ENCODE measurements at places on chromosomes 13 and 19.

DNA sequence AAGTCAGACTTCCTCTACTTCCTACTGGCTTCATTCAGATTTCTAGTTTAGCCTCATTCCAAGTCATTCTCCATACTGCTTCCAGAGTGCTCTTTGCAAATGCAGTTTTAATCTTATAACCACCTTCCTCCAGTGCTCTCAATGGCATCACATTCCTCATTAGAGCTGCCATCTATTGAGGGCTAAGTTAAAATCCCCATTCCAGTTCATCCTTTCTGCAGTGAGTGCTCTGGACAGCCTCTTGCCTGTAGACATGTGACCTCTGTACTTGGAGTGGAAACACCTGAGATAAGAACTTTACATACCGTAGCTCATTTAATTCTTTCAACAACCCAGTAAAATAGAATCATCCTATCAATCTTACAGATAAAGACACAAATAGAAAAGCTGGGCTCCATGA is 57.9 kb upstream of the MAB21L1 start:
- no peak for DNase-seq

GRCh38 chr13:62176051-62176450 is 760.4 kb upstream of the PCDH20 start:
- DNase-seq: no peak

DNA sequence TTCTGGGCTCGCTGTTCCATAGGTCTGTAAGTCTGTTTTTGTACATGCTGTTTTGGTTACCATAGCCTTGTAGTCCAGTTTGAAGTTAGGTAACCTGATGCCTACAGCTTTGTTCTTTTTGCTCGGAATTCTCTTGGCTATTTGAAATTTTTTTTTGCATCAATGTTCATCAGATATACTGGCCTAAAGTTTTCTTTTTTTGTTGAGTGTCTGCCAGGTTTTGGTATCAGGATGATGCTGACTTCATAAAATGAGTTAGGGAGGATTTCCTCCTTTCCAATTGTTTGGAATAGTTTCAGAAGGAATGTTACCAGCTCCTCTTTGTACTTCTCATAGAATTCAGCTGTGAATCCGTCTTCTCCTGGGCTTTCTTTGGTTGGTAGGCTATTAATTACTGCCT is 397.8 kb upstream of the HTR2A start:
- DNase-seq: no peak

DNA sequence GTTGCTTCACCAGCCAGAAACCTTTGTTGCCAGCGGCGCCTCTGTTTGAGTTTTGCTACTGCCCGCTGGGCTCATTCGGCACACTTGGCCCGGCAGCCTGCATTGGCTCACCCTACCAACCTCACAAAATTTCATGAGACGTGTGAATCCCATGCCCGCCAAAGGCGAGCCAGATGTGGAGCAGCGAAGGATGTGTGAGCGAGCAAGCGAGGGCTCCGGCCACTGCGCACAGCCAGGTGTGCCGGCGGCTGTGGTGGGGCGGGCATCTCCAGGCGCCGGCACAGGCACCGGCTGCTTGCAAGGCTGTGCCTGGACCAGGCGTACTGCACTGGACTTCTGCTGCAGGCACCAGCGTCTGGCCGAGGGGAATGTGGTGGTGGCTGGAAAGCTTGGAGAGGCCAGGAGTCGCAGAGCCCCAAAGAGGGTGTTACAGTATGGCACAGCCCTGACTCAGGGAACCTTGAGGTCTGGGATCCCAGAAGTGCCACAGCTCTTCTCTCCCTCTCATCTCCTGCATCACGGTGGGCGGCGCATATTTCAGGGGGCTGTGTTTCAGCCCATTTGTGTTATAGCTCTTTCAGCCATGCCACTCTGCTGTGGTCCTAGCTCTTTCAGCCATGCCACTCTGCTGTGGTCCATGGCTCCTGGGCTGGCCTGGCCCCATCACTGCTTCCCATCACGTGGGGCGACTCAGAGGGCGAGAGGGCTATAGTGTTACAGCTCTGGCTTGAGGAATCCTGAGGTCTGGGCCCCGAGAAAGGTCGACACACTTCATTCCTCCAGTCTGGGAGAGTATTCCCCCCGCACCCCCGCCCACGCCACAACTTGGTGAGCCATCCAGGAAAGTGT is 592.0 kb upstream of the SLITRK5 start:
- no peak for DNase-seq

DNA sequence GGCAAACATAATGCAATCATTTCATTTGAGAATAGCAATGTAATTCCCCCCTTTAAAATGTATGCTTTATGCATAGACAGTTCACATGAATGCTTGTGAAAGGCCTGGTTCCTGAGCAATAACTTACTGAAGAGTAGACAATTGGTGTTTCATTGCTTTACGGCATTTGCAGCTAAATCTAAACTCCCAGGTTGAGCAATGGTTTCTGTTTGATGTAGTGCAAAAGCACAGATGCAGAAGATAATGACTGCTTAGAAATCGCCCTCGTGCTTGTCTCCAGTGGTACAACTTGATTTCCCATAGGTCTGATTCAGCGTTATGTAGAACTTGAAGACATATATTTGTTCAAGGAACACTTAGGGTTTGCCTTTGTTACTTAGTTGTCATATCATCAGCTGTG is 1018.3 kb downstream of the DIAPH3 start:
- DNase-seq: no peak

- no peak for DNase-seq
Measured at GRCh38 chr13:79508224-79508961, 27.4 kb downstream of the NDFIP2 start.

DNA sequence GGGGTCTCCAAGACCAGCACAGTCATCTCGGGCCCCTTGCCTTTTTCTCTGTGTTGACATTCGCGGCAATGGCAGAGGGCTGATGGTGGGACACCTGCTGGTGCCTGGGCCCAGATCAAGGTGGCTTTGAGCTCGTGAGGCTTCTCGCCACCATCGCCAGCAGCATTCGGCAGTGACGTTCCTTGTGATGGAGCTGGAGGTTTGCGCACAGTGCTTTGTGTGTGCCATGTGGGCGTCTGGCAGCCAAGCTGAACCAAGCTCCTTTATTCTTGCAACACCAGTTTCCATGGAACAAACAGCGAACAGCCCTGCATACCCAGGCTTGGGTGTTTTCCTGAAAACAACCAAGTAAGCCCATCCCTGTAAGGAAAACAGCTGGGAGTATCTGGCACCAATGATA is 9.1 kb upstream of the TMEM255B start:
- no peak for DNase-seq

DNA sequence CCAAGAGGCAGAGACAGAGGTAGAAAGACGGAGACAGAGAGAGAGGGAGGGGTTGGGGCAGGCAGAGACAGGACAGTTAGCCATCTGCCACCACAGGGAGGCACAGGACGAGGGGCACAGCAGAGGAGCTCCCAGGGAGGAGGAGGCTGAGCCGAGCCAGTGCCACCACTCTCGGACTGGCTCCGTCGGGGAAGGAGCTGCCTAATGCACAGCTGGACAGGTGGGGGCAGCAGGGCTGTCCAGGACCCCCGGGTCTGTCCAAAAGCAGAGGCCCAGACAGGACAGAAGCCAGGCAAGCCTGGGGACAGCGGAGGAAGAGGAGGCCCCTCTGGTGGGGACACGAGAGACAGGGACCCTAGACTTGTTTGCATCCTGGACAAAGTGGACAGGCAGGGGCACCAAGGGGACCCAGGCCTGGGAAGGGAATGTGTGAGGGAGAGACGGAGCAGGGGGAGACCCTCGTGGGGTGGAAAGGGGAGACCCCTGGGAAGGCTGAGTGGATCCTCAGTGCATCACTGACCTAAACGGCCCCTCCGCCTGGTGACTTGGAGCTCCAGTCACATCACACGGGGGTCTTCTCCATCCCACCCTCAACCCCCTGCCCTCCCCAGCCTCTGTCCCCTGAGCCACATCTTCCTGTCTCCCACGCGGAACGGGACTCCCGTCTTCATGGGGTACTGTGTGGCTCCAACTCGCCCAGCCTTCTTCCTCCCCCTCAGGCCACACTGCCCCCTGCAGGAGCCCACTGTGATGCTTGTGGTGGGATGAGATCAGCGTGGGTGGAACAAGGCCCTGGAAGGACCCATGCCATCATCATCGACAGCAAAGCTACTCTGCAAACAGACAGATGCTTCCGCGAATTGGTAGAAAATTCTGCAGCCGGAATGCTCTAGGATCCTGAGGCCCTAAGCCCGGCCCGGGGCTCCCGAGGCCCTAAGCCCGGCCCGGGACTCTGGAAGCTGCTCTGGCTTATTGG is 915 bp downstream of the F10 start:
- DNase-seq: no peak

GRCh38 chr13:78015782-78016181 is 97.2 kb upstream of the EDNRB start:
- no peak for DNase-seq

DNA sequence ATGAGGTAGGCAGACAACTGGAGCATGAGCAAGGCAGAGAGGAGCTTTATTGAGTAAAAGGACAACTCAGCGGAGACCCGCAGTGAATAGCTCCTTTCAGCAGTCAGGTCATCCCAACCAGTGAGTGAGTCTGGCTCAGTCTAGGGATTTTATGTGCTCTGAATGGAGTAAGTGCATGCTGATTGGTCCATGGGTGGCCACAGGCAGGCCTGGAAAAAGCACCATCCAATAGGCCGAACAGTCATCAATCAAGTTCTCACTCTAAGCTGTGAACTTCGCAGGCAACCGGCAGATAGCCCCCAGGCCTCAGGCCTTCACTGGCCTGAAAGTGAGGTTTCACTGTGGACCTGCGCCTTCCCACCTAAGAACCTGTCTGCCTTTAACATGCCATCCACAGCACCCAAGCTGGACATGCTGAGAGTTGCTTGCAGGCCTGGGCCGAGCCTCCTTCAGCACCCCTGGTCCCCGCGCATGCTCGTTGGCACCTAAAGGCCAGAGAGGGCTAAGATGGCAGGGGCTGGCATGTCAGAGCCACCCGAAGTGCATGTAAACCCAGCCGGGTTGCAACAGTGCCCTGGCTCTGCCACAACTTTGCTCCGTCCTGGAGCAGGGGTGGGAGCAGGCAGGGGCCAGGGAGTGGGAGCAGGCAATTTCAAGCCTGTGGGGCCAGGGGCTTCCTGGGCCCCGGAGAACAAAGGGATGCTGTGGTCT is 698.7 kb downstream of the SLITRK1 start:
- DNase-seq: no peak

DNA sequence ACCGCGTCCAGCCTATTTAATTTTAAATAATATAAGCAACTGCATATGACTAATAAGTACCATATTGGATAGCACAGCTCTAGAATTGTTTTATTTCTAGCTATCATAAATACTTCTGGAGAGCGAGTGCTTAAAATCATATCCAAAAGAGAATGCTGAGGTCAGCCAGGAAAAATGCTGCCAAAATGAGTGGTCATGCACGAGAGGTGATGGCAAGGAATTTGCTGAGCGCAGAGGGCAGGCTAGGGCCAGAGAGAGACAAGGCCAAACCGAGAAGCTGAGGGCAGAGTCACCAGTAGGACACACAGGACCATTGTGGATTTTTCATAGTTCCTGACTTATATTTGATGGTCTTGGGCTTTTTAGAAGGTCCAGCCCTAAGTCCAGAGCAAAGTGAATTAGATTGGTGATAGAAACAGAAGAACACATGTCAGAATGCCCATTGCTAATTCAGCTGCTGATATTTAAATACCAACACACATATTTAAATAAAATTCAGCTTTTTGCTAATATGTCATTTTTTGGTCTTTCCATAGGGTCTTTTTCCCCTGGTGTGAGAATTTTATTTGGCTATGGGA is 33.6 kb upstream of the UBL3 start:
- no peak for DNase-seq

DNA sequence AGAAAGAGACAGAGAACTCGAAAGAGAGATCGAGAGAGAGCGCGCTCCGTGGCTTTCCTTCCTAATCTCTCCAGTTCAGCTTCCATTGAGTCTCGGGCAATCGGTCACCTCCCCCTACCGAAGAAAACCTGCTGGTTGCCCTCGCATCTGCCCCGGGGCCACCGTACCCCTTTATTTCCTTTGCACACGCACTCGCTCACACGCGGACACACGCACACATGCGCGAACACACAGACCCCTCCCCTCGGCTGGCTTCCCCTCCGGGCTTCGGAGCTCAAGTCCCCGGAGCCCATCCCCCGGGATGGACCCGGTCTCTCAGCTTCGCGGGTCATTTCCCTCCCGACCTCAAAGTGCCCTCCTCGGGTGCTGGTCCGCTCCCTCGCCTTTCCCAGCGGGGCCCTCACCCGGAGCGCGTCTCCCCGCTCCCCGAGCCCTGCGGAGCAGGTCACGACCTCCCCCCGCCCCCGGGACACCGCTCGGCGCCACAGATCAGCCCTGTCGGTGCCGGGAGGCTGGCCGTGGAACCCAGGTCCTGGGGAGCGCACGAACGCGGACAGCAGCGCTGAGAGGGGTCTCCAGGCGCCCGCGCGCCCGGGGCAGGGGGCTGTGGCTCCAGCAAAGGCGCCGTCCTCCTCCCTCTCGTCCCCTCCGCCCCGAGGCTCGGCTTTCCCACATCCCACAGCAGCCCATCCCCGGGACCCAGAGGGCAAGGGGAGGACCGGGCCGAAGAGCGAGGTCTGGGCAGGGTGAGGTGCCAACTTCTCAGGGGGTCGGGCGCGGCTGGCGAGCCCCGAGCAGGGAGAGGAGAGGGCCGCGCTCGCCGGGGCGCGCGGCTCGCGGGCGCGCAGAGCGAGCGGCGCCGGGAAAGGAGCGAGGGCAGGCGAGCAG is 1.8 kb downstream of the DACH1 start:
- no peak for DNase-seq

GRCh38 chr13:40590112-40590862 is 76.2 kb downstream of the FOXO1 start:
- no peak for DNase-seq

DNA sequence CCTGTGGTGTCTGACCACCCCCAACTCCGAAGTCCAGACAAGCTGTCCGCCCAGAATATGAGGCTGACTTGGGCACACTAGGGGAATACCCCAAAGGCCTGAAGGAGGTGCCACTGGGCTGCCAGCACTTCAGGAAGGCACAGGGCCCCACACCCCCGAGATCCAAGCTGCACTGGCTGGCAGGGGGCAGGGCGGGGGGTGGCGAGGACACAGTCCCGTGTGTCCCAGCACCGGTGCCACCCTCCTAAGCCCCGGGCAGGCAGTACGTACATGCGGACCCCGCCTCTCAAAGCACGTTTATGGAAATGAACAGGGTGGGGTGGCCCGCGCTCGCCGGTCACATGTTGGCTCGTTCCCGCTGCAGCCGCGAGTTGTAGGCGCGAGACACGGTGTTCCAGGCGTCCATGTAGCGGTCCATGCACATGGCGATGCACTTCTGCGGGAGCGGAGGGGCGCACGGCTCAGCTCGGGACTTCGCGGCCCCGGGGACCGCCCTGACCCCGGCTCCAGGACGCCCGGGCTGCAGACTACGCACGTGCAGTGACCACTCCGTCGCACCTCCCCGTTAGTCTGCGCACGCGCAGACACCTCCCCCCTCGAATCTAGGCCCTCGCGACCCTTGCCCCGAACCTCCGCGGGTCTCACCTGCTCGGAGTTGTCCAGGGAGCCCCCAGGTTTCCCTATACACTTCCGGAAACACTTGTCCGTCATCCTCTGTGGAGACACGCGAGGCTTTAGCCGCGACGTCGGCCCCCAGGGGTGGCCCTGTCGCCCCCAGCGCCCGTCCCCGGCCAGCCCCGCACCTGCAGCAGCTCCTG is 566 bp downstream of the TIMM13 start:
- DNase-seq: peak; percentile 55
